ENCODE measurements at places on chromosomes 11 and 22.

- H3K36me3 ChIP-seq: no peaks in the 10 kb centered on the region
- H3K27me3 ChIP-seq: peaks cover 18% of the 10 kb centered on the region
These were observed 13.5 kb upstream of the INSC start for GRCh38 chr11:15101072-15101709.

- peaks cover 10% of the 10 kb centered on the region for H3K4me1 ChIP-seq
- peaks cover 5% of the 10 kb centered on the region for H3K27me3 ChIP-seq
- DNase-seq: no peak
- no peaks in the 10 kb centered on the region for H3K36me3 ChIP-seq
- no peak overlapping the region for H3K27ac ChIP-seq
- no peak overlapping the region for H3K4me3 ChIP-seq
These were observed 10.2 kb downstream of the LRRC74B start for GRCh38 chr22:21055880-21056319.

DNA sequence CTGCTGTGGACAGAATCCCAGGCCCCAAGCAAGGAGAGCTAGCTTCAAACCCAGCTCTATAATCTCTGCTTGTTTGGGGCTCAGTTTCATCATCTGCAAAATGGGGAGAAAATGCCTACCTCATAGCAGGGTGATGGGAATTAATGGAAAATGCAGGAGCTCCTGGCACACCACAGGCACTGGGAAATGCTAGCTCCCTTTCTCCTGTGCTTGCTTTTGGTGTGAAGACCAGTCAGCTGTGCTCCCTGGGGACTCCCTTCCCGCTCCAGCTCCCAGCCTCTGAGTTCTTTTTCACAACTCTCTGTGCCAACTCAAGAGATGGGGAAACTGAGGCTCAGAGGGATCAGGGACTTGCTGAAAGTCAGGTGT is 8.2 kb upstream of the SERPINH1 start:
- H3K27me3 ChIP-seq: no peaks in the 10 kb centered on the region
- DNase-seq: no peak
- H3K27ac ChIP-seq: peak overlapping the region; percentile 33

DNA sequence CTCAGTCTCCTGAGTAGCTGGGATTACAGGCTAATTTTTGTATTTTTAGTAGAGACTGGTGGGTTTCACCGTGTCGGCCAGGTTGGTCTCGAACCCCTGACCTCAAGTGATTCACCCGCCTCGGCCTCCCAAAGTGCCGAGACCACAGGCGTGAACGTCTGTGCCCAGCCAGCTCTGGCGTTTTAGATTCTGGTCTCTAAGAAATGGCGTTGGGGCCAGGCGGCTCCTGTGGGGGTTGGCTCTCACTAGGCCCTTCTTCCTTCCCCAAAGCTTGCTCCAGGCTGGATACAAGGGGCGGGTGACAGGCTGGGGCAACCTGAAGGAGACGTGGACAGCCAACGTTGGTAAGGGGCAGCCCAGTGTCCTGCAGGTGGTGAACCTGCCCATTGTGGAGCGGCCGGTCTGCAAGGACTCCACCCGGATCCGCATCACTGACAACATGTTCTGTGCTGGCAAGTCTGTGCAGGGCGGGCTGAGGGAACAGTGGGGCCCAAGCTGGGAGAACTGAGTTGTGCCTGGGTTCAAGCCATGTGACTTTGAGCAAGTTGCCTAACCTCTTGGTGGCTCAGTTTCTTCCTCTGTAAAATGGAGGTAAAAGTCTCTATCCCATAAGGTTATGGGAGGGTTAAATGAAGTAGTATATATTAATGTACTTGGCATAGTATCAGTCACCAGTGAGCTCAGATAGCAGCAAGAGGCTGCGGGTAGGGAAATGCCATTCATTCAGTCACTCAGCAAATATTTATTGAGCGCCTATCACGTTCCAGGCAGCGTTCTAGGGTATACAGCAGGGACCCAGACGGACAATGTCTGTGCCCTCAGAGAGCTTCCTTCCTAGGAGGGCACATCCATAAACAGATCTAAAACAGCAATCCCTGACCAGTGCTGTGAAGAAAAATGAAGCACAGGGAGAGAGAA is 10.4 kb downstream of the F2 start:
- no peaks in the 10 kb centered on the region for H3K36me3 ChIP-seq
- H3K27me3 ChIP-seq: no peaks in the 10 kb centered on the region
- no peak overlapping the region for H3K27ac ChIP-seq
- H3K4me3 ChIP-seq: no peak overlapping the region
- peak; percentile 14 for DNase-seq

DNA sequence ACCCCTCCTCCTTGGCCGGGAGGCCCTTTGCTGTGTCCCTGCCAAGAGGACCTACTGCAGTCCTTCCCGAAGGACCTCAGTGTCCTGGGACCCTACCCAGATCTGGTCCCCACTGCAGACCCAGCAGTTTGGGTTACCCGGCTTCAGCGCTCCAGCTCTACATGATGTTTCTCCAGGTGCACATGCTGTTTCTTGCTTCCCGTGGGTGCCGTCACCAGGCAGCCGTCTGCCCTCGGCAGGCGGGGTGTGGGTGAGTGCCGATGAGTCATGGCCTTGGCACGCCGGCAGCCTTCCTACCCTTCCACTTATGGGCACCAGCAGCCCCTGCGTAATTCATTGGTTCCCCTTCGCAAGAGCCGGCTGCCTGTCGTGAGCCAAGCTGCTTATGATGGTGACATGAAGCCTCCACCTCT is 101.8 kb downstream of the BCR start:
- no peaks in the 10 kb centered on the region for H3K27me3 ChIP-seq
- peaks cover 28% of the 10 kb centered on the region for H3K4me1 ChIP-seq
- no peak overlapping the region for H3K4me3 ChIP-seq
- no peak overlapping the region for H3K27ac ChIP-seq
- DNase-seq: peak; percentile 83

GRCh38 chr11:70824605-70825245 is 426.4 kb downstream of the CTTN start:
- no peak overlapping the region for H3K4me3 ChIP-seq
- peaks cover 34% of the 10 kb centered on the region for H3K27me3 ChIP-seq
- H3K27ac ChIP-seq: no peak overlapping the region

GRCh38 chr22:40491990-40492631 is 121.7 kb downstream of the SGSM3 start:
- no peaks in the 10 kb centered on the region for H3K27me3 ChIP-seq
- no peak overlapping the region for H3K27ac ChIP-seq
- peak; percentile 37 for DNase-seq
- H3K36me3 ChIP-seq: no peaks in the 10 kb centered on the region

DNA sequence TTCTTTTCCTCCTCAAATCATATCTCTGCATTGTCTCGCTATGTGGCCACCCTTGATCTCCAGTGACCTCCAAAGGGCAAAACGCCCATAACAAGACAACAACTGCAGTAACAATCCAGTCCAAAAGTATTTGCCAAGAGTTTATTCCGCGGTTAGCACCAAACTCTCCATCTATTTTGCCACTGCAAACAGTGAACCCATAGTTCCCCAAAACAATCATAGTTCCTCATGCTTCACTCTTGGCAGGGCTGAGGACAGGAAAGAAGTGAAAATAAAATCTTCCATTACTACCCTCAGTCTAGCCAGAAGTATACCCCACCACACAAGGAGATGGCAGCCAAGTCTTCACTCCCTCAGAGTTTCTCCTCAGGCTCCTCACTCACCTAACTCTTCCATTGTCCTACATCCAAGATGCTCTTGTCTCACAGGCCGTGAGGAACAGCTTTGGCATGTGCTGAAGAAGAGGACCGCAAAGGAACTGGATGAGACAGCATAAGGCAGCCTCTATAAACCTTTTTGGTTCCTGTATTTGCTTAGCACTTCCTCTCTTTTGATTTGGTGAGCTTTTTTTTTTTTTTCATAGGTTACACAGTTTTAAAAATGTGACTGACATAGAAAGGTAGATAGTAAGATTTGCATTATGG is at the start of gene LPXN:
Gene LPXN, minus strand, starts transcription at position 480 of the 644 bp plus-strand sequence. Its CDS starts 84 bp downstream, at position 396.
- H3K4me1 ChIP-seq: peaks cover 31% of the 10 kb centered on the region
- H3K27me3 ChIP-seq: no peaks in the 10 kb centered on the region
- DNase-seq: peak; percentile 73
- no peaks in the 10 kb centered on the region for H3K36me3 ChIP-seq

DNA sequence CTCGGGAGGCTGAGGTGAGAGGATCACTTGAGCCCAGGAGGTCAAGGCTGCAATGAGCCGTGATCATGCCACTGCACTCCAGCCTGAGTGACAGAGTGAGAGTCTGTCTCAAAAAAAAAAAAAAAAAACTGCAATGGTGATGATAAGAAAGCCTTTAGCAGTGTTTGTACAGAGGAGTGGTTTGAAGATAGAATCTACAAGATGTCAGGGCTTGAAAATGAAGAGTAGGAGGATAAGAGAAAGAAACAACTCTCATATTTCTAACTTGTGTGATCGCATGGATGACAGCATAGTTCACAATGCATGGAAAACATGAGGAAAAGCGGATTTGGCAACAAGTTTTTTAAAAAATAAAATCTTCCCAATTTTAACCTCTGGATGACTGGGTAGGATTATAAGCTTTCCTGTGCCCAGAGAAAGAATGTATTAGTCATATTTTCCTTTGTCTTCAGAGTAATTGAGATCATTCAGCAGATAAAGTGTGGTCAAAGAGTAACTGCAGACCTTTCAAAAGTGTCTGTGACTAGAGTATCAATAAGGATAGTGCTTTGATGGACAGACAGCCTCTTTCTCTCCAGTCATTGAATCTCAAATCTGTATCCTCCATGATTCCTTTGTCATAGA is 328.1 kb downstream of the CASP12 start:
- peaks cover 3% of the 10 kb centered on the region for H3K4me1 ChIP-seq
- no peak overlapping the region for H3K27ac ChIP-seq
- H3K36me3 ChIP-seq: no peaks in the 10 kb centered on the region

DNA sequence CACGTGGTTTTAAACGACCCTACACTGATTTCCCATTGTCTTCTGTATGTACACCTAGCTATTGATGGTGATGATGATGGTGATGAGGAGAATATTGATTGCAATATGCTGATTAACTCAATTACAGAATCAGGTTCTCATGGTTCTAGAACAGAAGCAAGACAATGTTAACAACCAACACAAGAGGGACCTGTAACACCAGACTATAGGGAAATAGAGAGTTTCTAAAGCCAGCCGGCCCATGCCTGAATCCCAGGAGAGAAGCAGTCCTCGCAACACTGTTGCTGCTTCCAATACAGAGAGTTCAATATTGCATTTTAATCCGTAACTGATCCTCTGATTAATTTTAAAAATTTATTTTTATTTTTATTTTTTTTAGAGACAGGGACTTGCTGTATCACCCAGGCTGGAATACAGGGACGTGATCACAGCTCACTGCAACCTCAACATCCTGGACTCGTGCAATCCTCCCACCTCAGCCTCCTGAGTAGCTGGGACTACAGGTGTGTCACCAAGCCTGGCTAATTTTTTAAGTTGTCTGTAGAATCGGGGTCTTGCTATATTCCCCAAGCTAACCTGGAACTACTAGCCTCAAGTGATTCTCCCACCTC is 22.2 kb upstream of the UBASH3B start:
- no peaks in the 10 kb centered on the region for H3K36me3 ChIP-seq
- DNase-seq: peak; percentile 38
- H3K27me3 ChIP-seq: no peaks in the 10 kb centered on the region
- peaks cover 5% of the 10 kb centered on the region for H3K4me1 ChIP-seq
- no peak overlapping the region for H3K4me3 ChIP-seq
- H3K27ac ChIP-seq: no peak overlapping the region

DNA sequence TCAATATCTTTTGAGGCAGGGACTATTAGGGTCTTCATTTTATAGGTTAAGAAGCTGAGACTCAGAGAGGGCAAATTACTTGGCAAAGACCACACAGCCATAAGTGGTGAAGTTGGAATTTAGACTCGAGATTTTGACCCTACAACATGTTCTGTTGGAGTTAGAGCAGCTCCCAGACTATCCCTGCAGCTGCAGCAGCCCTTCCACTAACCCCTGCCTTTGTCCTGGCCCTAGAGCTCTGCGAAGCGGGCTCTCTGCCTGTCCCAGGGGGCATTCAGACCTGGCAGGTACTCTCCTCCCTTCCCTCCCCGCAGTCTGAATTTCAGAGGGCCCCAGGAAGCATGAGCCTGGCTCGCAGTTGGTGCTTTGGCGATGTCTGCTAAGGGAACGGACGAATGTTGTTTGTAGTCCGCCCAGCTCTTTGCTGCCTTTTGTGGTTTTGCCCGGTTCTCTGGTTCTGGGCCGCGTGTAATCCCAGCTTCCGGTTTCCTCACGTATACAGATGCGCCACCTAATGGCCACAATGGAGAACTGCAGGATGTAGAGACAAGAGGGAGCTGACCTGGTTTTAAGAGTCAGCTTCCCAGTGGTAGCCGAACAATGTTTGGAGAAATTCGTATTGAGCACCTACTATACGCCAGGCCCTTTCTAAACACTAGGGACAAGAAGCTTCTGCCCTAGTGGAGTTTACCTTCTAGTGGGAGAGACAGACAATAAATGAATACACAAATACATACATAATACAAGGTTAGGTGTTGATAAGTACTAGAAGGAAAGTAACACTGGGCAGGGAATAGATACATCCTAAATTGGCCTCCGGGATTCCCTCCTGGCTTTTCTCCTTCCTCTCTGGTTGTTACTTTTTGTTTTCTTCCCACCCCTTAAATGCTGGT is 125.2 kb downstream of the ST3GAL4 start:
- peaks cover 20% of the 10 kb centered on the region for H3K4me1 ChIP-seq
- peaks cover 3% of the 10 kb centered on the region for H3K27me3 ChIP-seq
- peak; percentile 70 for DNase-seq
- peak overlapping the region; percentile 27 for H3K4me3 ChIP-seq

- H3K4me1 ChIP-seq: no peaks in the 10 kb centered on the region
- H3K36me3 ChIP-seq: no peaks in the 10 kb centered on the region
- H3K27ac ChIP-seq: no peak overlapping the region
- no peak for DNase-seq
These were observed 31.9 kb downstream of the OTOG start for GRCh38 chr11:17578958-17579357.

DNA sequence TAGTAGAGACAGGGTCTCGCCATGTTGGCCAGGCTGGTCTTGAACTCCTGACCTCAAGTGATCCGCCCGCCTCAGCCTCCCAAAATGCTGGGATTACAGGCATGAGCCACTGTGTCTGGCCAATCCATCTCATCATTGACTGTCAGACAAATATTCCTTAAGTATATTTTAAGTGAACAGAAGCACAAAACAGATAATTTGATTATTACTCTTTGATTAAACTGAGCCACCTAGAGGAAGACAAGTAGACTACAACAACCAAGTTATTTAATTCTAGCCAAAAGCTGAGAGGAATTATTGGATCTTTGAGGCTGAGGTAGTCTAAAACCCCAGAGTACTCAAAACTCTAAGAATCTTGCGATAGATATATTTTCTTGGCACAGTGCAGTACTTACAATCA is 1.2 kb downstream of the ACRV1 start:
- no peaks in the 10 kb centered on the region for H3K4me1 ChIP-seq
- H3K4me3 ChIP-seq: no peak overlapping the region

- DNase-seq: no peak
- H3K27ac ChIP-seq: peak overlapping the region; percentile 39
- peaks cover 45% of the 10 kb centered on the region for H3K4me1 ChIP-seq
- H3K36me3 ChIP-seq: no peaks in the 10 kb centered on the region
- H3K27me3 ChIP-seq: no peaks in the 10 kb centered on the region
These were observed 49.9 kb downstream of the UBASH3B start for GRCh38 chr11:122705396-122705795.

GRCh38 chr22:28949788-28950187 is 66.4 kb downstream of the ZNRF3 start:
- DNase-seq: no peak
- H3K27ac ChIP-seq: no peak overlapping the region
- no peaks in the 10 kb centered on the region for H3K36me3 ChIP-seq
- peaks cover 10% of the 10 kb centered on the region for H3K4me1 ChIP-seq
- H3K27me3 ChIP-seq: no peaks in the 10 kb centered on the region

GRCh38 chr11:47131136-47131535 is 45.5 kb downstream of the ARFGAP2 start:
- H3K36me3 ChIP-seq: no peaks in the 10 kb centered on the region
- H3K4me1 ChIP-seq: no peaks in the 10 kb centered on the region
- H3K4me3 ChIP-seq: no peak overlapping the region

All from astrocyte (in vitro differentiated cells and primary cell).